GF-D8 (cell line): ENCODE measurements at places on chromosomes 6 and 20.

DNA sequence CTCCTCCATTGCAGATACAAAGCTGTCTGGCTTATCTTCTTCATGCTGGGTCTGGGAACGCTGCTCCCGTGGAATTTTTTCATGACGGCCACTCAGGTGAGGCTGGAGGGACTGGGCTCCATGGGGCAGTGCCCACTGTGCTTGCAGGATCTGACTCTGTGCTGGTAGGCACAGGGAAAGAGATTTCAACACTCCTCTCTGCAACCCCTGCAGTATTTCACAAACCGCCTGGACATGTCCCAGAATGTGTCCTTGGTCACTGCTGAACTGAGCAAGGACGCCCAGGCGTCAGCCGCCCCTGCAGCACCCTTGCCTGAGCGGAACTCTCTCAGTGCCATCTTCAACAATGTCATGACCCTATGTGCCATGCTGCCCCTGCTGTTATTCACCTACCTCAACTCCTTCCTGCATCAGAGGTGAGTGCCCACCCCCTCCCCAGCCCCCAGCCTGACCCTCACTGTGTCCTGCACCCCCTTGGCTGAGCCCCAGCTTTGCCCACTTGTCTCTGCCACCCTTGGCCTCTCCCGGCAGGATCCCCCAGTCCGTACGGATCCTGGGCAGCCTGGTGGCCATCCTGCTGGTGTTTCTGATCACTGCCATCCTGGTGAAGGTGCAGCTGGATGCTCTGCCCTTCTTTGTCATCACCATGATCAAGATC is 6.1 kb downstream of the SLC29A1 start:
- no peak for DNase-seq

DNA sequence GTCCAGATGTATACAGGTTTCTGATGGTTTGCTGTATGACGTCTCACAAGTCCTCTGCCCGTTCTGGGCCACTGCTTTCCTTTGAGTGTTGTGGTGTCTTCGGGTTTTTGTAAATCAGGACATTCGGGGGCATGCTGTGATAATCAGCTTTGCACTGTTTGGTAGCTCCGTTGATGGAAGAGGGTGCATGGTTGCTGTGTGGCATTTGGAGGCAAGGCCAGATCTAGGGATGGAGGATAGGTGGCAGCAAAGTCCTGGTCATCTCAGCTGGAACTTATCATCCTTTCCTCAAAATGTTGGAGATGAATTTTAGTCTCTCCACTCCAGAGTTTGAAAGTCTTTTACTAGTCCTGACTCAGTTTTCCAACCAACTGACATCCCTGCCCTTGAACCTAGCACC is 91.0 kb downstream of the SCP2D1 start:
- no peak for DNase-seq

DNA sequence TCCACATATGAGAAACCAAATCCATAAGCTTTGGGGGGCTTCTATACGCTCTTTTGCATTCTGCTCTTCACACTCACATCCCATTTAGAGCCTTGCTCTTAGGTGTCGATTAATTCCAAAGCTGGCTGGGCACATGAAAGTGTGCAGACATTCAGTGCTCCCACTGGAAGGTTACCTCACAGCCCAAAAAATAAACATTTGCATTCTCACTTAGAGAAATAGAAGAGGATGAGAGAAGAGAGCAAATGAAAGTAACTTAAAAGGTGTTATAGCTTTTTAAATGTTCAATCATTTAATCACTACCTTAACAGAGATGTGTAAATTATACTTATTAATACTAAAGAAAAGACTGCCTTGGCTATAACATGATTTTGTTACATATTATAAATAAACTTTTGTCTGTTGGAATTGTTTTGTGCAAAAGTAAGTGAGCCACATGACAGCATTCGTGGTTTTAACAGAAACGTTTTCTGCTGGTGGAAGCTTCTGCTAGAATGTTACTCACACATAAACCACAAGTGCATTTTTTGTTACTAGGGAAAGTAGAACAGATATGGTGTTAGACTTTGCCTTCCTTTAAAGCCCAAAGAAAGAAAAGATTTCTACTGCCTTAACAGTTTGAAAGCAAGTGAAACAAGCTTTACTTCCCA is 116.7 kb downstream of the SIM1 start:
- no peak for DNase-seq

DNA sequence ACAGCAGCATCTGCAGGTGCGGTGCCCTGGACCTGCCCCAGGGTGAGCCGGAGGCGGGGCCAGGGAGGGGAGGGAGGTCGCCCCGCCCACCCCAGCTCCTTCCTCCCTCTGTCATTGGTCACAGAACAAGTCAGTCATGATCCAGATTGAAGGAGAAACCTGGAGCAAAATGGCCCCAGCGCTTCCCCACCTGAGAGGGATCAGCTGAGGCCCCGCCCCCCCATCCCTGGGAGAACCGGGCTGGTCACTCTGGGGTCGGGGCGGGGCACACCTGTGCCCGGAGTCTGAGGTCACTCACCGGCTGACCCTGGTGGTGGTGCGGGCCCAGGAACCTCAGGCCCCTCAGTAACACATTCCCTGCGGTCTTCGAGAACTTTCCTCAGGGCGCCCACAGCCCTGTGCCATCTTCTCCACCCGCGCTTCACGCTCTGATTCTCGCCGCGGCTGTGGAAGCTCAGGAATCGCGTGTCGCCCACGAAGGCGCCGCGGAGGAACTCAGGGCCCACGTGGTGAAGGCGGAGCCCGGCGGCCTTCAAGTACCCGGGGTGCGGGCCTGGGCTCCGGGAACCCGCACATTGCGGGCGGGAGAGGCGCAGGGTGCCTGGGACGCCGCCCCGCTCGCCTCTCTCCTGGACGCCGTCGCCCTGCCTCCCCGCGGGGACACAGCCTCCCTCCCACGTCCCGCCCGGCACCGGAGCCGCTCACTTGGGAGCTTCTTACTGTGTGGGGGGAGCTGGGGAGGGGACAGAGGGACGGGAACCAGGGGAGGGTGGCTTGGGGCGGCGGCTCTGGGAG is 36.4 kb upstream of the HLA-C start:
- DNase-seq, result no peak

DNA sequence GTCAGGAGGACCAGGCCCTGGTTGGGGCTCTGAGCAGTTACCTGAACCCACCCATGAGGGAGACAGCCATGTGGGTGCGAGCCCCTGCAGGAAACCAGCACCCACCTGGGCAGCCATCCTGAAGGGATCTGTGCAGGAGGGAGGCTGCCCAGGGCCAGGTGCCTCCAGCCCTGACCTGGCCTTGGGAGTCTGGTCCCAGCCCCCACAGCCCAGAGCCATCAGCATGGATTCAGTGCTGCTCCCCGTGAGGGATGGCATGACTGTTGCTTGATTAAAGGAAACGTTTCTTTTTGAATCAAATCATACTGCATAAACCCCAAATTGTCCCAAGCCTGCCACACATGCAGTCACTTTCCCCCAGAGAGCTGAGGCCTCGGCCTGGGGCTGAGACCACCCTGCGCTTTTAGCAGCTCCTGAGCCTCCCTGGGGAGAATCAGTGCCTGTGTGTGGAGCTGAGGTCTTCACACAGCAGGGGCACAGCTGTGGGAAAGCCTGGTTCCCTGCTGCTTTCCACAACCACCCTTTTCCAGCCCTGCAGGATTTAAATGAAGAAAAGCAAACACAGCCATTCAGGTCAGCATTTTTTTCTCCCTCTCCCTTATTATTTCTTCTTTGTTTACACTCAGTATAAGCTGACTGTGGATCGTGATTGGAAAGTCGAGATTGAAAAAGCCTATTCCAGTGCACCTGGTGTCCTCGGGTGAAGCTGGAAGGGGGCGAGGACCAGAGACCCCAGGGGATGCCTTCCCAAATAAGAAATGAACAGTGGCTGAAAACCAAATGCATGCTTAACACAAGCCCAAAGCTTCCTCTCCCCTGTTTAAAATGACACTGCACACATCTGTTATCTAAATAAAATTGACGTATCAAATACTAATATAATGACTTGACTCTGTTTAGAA is 283.9 kb downstream of the SMOC2 start:
- no peak for DNase-seq

DNA sequence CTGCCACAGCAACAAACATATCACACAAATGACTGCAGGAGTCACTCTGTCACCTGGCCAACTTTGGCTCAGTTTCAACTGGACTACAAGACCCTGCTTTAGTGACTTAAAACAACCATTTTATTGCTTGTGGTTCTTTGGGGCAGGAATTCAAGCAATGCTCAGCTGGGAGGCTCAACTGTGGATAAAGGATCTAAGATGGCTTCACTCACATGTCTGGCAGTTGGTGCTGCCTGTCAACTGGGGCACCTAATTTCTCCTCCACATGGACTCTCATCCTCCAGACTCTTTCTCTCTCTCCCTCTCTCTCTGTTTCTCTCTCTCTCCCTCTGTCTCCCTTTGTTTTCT is 2.8 kb upstream of the EPB41L2 start:
- no peak for DNase-seq

DNA sequence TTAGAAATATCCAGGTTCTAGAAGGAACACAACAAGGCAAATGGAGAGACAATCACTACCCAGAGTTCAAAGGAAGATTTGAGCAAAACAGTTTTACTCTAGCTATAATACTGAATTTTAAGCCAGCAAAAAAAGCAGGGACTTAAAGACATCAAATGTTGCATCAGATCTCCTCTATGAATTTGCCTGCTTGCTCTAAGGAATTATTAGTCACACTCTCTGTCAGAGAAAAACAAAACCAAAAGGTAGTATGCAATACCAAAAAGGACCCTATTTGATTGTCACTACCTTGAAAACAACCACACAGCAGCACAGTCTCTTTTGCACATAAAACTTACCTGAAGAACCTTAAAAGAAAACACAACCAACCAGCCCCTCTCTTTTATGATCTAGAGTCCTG is 46.3 kb downstream of the BTBD9 start:
- no peak for DNase-seq

DNA sequence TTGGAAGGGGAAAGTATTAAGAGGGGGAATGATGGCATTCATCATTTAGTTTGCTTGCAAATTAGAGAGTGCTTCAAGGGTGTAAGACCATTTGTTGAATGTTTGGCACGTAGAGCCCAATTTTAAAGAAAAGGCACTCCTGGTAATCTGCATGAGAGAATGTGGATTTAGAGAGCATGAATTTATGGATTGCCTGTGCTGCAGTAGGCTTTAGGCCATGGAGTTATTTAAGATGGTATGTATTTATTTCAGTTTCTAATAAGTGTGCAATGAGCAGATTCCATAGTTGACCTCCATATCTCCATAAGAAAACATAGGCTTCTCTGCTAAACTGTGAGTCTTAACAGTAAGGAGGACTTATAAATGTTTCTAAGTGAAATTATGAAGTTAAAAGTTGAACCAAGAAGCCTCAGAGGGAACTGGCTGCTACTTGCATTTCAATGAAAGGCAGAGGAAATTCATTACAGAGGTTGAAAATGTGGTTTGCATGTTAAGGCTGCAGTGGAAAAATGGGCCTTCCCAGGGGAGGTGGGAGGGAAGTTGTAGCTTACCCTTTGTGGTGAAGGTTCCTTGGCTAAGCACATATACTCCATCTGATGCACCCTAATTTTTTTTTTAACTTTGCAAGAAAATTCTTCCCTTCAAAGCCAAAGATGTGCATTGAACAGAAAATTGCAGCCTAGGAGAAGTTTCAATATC is 134.2 kb downstream of the CARMIL1 start:
- DNase-seq, result no peak

- DNase-seq, result no peak
Measured at GRCh38 chr6:122657601-122658000, 47.4 kb downstream of the PKIB start.

GRCh38 chr6:109393157-109393885 is 11.1 kb upstream of the CD164 start:
- DNase-seq, result no peak

DNA sequence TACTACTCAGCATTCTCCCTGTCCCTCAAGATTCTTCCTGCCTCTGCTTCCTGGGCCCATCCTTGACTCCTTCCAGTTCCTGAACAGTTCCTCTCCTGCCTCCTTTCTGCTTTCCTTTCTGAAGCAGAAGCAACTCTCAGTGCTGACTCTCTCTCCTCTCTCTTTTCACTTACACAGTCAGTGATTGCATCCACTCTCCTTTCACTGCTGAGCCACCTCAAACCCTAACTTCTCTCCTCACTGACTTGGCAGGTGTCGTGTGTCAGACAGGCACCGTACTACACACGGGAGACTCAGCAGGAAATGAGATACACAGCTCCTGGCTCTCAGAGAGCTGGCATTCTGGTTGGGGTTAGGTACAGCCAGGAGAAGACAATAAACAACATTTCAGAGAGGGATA is 5.6 kb downstream of the ABHD16A start:
- DNase-seq, result no peak

DNA sequence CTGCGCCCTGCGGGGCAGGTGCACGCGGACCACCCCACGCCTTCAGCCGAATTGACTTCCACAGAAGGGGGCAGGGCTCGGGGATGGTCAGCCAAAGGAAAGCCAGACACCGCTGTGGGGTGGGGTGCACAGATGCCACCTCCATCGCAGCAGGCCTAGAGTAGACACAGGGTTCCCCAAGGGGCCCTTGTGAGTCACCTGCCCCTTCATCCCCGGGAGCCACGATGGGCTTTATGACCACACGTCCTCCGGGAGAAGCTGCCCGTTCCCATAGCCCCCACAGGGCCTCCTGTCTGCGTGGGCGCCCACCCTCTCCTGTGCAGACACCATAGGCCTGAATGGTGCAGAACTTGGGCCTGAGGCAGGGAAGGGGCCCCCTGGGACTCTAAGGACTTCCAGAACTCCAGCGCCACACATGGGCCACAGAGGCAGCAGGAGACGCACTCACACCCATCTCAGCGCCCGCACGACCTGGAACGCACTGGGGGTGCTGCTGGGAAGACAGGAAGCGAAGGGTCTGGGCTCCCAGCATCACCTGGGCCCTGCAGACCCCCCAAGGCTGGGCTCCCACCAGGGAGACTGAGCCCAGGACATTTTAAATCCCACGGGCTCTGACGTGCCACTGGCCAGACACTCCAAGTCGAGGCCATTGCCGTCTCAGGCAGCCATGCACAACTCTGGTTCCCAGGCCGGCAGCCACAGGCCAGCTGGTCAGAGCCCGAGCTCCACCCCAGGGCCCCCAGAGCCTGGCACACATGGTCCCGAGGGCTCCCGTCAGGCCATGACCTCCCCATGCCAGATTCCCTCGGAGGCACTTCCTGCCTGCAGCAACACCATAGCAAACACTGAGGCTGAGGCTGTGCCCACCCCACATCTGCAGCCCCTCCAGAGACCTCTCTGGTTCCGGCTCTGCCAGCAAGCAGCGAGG is 134.2 kb downstream of the DLL1 start:
- no peak for DNase-seq

- no peak for DNase-seq
Measured at GRCh38 chr6:75431379-75431778, 62.2 kb downstream of the FILIP1 start.

DNA sequence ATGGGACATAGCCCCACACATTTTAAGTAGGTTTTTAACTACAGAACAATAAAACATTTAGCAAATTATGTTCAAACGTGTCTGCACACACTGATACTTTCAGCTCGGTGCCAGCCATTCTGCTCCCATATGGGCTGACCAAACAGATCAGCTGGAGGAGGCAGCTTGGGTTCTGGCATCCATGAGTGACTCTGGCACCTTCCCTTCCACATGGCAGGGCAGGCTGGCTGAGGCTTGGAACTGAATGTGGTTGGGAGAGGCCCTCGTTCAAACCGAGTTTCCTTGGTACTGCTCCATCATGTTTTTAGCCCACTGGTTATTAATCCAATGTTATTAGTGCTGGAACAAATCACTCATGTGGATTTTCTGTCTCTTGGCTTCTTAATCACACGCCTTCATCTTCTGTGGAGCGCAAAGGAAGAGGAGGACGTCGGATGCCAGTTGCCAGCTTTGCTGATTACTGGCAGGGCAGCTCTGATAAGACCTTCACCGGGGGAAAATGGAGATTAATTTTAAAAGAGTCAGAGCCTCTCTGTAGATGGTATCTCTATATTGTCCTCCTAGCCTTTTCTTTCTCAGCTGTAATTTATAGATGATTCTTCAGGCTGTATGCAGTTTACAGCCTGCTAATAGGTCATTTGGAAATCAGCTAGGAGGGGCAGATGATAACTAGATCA is 93.1 kb upstream of the TIAM2 start:
- DNase-seq, result no peak
